NCI-H2107 (cell line): ENCODE measurements at places on chromosomes 16 and 17.

DNA sequence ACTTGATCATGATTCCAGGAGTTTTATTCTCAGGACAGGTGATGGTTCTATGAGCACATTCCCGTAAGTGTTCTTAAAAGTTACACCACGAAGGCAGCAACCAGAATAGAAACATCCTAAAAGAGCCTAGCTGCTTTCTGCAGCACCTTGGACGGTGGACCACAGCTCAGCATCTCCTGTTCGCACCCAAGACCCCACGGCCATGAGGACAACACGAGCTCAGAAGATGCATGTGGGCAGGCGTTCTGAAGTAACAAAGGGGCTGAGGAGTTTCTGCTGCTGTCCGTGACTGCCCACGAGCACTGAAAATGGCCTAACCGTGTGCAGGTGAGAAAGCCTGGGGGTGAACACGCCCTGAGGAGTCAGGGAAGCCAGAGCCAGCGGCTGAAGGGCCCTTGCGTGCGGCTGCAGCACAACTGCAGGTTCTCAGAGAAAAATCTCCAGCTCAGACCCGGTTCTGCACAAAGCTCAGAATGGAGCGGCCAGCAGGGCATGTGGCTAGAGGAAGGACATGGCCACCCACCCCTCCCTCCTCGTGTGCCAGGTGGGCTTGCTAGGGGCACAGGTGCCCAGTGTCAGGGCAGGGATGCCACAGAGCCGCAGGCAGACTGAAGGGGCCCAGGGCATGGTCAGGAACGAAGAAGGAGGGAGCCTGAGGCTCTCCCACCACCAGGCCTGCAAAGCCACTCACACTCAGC lies 10.8 kb upstream of the C16orf95 start:
- DNase-seq: no peak

- no peak for DNase-seq
These were observed 147.5 kb upstream of the GSE1 start for GRCh38 chr16:85465328-85466303.

DNA sequence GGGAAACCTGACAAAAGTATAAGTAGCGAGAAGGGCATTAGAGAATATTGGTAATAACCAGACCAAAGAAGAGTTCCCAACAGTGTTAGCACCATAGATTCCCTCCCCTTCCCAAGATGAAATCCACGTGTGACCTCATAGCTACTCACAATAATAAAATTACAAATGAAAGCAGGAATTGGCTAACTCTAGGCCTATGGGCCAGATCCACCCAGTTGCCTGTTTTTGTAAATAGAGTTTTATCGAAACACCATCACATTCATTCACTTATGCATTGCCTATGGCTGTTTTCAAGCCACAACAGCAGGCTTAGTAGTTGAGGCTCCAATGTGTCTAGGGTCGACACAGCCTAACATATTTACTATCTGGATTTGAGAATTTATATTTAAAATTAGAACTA lies 7.8 kb downstream of the CPHXL start:
- DNase-seq: no peak

DNA sequence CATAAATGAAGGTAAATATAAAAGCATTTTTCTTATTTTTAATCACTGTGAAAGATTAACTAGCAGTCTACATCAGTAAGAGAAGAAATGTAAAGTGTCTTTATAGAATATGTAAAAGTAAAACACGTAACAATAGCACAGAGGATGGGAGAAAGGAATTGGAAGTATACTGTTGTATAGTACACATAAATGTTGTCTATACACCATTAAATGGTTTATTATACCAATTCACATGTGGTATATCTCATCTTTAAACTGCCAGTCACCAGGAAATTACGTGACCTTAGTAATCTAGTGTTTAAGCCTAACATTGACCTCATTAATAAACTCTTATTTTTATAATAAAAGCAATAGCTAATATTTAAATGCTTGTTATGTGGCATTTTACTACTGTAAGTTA lies 87.4 kb downstream of the USP32 start:
- DNase-seq: no peak

GRCh38 chr17:39754161-39754957 lies 16.6 kb downstream of the GRB7 start:
- DNase-seq: peak; percentile 72
